Endodermal cell (in vitro differentiated cells): ENCODE measurements at places on chromosomes 3 and 15.

DNA sequence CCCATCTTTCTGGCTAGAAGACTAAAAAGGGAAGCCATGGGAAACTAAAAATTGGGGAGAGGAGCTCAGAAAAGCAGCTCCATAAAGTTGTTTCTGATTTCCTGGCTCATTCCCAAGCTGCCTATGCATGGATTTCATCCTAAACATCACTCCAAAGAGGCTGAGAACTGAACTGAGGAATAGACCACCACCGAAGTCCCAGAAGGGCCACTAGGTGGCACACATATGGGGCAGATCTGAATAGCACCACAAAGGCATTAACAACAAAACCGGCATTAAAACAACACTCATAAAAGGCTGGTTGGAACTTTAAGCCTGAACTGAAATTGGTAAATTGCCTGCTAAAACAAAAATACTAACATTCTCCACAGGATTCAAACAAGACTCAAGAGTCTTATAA, 106.3 kb downstream of the PLD1 start:
- DNase-seq = peak; percentile 78

DNA sequence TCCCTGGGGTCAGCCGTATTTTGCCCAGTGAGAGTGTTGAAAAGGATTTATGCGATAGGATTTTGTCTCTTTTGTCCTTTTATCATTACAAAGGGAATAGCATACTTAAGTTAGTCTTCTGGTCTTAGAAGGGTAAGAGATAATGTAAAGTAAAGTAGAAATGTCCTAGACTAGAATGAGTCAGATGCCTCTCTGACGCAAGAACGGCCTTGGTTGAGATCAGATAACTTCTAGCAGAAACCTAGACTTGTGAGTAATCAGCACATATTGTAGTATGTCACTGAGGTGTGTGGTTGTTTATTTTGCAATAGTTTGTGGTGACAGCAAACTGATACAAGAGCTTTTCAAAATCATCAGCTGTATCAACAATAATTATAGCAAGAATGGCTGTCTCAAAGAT, 866.1 kb downstream of the NSUN3 start:
- DNase-seq = no peak

DNA sequence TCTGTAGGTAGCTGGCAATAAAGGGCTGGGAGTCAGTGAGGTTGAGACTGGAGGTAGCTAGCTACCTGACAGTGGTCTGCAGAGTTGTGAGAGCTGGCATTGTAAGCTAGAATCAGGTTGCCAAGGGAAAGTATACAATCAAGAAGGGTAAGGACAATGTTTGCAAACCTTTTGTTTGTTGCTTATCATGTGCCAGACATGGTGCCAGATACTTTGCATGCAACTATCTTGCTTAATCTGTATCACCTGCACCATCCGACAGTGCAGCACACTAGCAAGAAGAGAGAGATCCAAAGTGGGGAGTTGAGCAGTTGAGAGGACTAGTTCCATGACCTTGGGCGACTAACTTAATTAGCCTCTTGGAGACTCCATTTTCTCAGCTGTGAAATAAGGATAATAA, 236.4 kb downstream of the PDCD6IP start:
- DNase-seq = peak; percentile 65

DNA sequence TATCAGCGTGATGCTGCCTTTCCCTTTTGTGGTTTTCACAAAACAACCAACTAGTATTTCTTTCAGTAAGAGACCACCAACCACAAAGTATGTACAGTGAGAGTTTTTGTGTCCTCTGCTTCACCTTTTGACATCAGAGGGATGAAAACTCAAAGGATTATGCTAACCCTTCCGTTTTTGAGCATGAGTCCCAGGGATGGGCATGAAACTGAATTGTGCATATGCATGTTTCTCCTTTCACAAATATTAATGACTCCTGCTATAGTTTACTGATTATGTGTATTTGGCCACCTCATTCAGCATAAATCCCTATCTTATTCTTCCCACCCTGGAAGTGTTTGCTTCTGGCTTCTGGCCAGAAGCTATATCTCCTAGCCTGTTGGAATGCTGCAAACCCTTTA, 59.2 kb downstream of the RSRC1 start:
- no peak for DNase-seq

GRCh38 chr3:137906985-137907649, 102.8 kb upstream of the CLDN18 start:
- no peak for DNase-seq

DNA sequence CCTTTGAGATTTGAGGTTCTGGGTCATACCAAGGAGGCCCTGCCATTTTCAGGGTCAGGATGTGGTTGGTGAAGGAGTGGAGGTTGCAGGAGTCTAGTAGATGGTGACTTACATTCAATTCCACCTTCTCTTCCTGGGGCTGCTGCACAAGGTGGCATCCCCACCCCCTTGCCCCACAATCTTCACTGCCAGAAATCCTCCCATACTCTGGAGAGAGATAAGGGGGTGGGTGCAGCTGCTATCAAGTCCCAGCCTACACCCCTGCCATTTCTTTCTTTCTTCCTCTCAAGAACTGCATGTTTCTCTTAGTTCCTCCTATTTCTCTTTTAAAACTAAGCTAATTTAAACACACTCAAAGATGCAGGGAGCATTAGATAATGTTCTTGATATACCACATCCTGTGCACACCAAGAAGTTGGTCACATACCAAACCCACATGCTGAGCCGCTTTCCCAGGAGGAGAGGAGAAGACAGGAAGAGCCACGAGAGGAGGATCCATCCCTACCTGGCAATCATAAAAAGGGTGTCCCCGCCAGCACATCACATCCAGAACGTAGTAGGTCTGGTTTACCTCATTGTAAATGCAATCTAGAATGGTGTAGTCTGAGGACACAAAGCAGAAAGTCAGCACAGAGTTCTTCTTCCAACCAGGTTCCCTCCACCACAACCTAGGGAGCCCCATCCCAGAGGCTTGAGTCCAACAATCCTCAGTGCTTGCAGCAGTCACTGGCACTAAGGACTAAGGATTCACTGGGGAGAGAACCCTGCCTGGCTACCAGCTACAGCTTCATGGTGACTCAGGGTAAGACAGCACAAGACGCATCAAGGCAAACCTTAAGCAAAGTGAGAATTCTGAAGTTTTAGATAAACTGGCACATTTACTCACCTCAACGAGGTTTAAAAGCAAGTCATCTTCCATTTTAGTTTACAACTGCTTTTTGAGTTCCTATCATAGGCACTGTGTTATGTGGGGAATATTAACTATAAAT, 18.5 kb downstream of the SNUPN start:
- DNase-seq = no peak

DNA sequence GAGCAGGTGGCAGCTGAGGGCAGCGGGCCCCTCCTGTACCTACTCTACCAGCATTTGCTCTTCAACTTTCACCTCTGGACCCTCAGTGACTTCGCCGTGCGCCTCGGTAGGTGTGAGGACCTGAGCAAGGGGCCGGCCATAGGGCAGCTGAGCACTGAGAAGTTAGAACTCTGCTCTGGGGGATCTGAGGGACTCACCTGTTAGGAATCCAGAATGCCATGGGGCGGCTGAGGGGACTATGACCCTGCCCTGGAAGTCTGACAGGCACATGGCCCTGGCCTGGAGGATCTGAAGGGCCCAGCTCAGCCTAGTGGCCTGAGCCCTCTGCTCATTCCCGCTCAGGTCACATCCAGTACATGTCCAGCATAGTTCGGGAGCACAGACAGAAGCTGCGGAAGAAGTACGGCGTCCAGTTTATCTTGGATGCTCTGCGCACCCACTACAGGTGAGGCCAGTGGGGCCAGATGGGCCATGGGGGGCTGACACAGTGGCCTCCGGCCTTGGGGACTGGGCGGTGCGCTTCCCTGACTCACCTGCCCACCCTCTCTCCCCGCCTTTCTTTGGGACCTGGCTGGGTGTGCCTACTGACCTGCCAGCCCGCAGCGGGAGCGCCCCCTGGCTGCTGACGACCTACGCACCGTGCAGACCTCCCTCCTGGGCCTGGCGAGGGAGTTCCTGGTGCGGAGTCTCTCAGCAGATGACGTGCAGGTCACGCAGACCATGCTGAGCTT, 18.8 kb downstream of the NBEAL2 start:
- DNase-seq = peak; percentile 97

DNA sequence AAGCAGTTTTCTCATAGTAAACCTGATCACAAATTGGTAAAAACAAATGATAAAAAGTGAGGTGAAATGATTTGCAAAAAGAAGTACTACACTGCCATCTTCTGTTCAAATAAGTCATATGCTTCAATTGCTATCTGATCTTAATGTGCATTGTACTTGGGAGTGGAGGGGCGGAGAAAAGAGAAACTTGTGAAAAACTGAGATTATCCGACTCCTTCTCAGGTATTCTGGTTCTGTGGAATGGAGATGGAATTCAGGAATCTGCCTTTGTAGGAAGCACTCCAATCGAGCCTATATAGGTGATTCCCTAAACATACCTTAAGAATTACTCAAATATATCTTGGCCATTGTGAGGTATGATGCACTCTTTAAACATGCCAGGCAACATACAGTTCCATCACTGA, 180.6 kb downstream of the CHL1 start:
- DNase-seq = peak; percentile 53

GRCh38 chr3:184459355-184459754, 79.5 kb downstream of the CHRD start:
- peak; percentile 22 for DNase-seq

DNA sequence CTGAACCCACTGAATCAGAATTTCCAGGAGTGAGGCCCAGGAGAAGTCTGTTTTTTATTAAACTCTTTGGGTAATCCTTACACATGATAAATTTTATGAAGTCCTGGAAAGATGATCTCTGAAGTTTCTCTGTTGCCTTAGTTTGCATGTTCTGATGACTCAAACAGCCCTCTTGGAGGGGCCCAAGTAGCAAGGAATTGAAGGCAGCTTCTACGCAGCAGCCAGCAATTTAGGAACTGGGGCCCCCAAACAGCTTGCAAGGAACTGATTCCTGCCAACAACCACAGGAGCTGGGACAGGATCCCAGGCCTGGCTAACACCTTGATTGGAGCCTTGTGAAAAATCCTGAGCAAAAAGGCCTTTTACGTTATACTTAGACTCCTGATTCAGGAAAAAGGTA, 5.4 kb upstream of the ACP3 start:
- no peak for DNase-seq

DNA sequence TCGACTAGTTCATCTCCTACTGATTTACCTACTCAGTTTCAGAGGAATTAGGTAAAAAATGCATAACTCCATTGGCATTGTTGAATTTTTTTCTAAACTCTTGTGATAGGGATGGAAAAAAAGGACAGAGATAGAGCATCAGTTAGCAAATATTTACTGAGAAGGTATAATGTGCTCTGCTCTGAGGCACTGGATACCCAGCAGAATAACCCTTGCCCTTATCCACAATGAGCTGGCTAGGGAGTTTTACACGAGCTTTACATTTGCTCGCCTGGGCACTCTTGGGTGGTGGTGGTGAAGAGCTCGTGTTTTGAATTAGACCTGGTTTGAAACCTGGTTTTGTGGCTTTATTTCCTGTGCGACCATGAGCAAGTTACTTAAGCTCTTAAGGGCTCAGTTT, 149.6 kb downstream of the RORA start:
- DNase-seq = no peak

- DNase-seq = no peak
Observed at GRCh38 chr3:133452641-133453319, 52.9 kb downstream of the BFSP2 start.

DNA sequence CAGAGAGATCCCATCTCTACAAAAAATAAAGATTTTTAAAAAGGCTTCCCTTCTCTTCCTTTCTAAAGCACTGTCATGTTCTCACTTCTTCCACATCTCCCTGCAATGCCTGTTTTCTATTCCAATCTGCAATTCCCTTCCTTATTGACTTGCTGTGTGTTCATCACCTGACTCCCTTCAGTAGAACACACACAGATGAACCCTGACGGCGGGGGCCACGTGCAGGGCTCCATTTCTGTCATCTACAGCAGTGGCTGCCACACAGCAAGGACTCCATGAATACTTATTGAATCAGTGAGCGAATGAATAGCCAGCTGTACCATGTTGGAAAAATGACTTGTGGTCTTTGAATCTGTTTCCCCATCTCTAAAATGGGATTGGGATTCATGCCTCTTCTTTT, 26.1 kb downstream of the BHLHE40 start:
- DNase-seq = peak; percentile 40

GRCh38 chr3:108388136-108389132, 92.1 kb downstream of the HHLA2 start:
- no peak for DNase-seq

- DNase-seq = peak; percentile 77
Observed at GRCh38 chr3:16399473-16399872, 114.0 kb downstream of the RFTN1 start.

DNA sequence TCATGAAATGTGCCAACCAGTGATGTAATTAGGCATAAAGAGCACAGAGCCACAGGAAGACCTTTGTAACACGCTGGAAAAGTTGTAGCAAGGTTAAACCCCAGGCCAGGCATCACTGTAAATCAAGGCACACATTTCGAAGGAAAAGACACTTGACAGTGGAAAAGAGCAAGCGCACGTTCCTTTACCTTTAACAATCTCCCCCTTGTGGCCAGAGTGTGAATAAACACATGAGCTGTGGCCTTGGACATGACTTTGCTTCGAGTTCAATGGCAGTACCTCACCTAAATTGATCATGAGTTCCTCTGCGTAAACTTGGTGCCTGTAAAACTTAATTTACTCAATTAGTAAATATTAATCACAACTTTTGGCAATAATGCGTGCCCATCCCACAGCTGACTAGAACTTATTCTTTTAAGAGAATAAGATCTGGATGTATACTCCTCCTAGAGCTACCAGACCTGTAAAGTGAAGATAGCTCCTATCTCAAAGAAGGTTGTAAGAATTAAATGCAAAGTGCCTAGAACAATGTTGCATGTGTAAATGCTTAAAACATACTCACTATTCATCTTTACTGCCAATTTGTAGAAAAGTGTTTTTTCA, 757.0 kb upstream of the NECTIN3 start:
- DNase-seq = peak; percentile 86

GRCh38 chr15:94670438-94671034, 439.2 kb downstream of the MCTP2 start:
- DNase-seq = no peak

DNA sequence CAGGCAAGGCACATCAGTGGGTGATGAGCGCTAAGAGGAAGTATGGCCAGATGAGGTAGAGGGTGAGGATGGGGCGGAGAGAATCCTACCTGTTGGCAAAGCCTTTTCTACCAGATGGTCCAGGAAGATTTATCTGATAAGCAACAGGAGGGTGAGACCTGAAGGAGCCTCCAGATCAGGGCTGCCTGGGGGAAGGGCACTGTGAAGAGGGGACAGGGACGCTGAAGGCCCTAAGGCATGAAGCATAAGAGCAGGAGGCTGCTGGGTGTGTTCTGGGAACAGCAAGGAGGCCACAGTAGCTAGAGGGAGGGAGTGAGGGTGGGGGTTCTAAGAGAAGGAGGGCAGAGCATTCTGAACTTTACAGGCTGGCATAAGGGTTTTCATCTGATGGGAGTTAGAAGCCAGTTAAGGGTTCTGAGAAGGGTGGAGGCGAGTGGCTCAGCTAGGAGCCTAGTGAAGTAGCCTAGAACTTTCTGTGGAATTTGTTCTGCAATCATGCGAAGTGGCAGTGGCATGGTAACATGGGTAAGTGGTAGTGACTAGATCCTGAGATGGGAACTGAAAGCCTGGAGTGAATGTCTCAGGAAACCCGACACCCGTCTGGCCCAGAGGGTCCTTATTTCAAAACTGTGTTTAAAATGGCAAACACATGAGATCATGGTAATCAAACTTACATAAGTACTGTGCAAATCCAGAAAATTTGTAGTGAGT, 29.9 kb downstream of the CGNL1 start:
- DNase-seq = no peak
